CD4-positive, alpha-beta memory T cell (primary cell): ENCODE measurements at places on chromosomes 3 and 15.

- no peak for DNase-seq
Observed at GRCh38 chr3:72530426-72530825, 317.8 kb downstream of the SHQ1 start.

DNA sequence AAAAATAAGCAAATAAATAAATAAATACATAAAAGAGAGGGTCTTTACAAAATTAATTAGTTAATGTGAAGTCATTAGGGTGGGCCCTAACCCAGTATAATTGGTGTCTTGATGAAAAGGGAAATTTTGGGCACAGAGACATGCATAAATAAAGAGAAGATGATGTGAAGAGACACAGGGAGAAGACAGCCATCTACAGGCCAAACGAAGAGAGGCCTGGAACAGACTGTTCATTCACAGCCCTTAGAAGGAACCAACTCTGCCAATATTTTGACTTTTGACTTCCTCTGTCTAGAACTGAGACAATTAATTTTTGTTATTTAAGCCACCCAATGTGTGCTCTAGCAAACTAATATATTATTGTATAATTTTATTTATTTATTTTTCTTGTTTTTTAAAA lies 29.6 kb upstream of the SELENOK start:
- DNase-seq: peak; percentile 4

DNA sequence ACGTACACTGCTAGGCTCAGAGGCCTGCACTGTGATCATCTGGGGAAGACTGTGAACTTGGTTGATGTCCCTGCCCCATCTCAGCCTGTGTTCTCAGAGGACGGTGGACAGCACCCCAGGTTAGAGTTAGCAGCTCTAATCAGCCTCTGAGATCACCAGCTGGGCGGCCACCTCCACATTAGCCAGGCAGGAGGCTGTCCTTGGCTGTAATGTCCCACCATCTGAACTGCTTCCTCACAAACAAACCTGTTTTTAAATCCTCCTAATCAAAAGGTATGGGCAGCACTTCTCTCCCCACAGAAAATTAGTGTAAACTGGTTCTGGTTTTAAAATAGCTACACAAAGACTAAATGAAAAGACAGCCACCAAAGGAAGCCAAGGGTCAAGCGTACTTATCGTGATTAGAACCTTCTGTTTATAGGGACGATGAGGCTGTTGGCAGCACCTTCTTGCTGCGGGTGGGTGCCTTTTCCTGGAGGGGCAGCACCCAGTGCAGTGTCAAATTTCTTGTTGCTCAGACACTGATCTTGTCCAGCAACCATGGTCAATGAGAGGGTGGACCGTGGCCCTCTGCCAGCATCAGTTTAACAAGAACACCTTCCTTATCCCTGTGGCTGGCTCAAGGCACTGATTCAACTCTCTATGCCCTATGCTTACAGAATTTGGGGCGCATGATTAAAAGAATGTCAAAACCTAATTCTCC lies 24.6 kb downstream of the ACSBG1 start:
- DNase-seq: no peak

DNA sequence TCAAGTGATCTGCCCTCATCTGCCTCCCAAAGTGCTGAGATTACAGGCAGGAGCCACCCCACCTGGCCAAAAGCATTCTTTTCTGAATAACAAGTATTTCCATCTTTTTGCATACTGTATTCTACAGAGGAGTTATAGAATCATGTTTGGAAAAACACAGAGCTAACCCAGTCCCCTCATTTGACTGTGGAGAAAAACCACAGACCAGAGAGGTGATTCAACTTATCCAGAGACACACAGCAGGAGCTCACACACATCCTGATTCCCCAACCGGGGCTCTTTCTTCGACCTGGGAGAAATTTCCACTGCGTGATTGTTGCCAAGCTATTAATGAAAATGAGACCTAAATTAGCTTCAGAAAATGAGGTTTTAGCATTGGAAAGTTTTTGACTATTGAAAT lies 176.1 kb upstream of the TLE3 start:
- no peak for DNase-seq

DNA sequence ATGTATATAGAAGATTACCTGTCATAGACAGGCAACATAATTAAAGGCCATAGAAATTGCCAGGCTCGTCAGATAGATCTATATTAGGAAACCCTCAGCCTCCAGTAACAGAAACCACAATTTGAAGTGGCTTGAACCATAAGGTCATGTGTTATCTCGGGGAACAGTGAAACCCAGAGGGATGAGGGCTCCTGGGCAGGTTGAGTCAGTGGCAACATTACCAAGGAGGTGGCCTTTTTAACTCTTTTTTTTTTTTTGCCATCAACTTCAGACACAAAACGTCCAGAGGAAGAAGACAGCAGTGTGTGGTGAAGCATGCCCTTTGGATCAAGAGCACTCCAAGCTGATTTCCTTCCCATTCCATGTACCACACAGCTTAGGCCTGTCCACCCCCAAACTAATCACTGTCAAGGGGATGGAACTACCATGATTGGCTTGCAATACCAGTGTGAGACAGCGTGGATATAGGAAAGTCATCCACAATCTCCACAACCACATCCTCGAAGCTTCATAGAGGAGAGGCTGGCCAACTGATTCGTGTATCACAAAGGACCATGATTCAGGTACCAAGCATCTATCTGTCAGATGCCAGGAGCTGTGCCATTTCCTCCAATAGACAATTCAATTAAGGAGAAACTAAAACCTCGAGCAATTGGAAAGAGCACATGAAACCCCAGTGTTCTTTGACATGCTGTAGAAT lies 999 bp upstream of the KIF7 start:
- no peak for DNase-seq

DNA sequence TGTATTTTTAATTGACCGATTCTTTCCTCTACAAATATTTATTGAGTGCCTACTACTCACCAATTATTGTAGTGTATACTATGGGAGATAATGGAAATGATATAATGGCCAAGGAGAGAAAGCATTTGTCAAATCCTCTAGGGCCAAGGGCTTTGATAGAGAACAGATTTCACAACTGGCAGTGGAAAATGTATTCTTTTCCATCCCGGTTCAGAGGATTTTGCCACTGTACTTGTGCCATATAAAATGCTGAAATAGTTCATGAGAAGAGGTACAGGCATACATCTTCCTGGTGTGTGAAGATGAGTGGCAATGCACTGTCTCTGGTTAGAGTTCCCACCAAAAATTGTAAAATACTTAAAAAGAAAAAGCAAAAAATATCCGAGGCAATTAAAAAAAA lies 451.6 kb upstream of the TPRG1 start:
- DNase-seq: no peak

GRCh38 chr3:73192036-73192738 lies 130.7 kb downstream of the EBLN2 start:
- no peak for DNase-seq

- no peak for DNase-seq
Observed at GRCh38 chr3:42489116-42489936, 13.1 kb upstream of the VIPR1 start.

DNA sequence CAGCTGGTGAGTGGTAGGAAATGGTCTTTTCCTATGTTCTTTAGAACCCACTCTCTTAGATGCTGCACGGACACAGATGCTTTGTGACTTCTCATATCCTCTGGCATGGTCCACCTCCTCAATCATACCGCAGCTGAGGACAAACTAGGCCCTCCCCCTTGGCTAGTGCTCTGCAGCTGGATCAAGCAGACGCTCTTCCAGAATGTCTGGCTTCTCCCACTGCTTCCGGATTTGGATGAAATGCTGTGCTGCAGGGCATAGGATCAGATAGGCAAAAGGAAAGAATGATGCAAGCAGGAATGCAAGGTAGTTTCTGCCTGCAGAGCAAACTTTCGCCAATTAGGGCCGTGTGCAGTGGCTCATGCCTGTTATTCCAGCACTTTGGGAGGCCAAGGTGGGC lies 75.7 kb upstream of the SLC4A7 start:
- DNase-seq: no peak

- DNase-seq: no peak
Observed at GRCh38 chr3:190375246-190375645, 12.7 kb upstream of the CLDN16 start.

GRCh38 chr3:24523215-24523614 lies 28.6 kb upstream of the THRB start:
- no peak for DNase-seq
